ENCODE measurements at places on chromosomes 5 and 9.

GRCh38 chr9:20048985-20049384 is 260.1 kb upstream of the SLC24A2 start:
- no peak for DNase-seq

- DNase-seq, result peak; percentile 69
These were observed 71.4 kb downstream of the SERINC5 start for GRCh38 chr5:80184235-80185023.

DNA sequence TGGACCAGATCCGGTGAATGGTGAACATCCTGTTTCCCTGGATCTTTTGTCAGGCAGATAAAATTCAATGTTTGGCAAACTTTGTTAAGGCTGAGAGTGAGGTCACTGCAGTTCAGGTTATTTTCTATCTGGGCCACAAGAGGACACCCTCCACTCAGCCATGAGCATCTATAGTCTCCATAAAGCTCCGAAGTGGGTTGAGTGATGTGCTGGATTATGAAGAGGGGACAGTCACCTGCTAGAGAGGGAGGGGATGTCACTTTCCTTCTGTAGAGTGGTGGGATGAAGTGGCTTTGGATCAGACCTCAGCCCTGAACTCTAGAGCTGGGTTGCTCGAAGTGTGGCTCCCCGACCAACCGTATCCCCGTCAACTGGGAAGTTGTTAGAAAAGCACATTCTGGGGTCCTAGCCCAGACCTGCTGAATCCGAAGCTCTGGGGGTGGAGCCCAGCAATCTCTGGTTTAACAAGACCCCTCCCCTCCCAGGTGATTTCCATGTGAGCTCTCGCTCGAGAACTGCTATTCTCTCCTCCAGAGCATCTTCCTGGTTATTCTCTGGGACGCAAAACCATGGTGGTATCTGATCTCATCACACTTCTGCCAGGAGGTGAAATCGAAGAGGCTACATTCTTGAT is 31.8 kb upstream of the FGF1 start:
- peak; percentile 54 for DNase-seq

DNA sequence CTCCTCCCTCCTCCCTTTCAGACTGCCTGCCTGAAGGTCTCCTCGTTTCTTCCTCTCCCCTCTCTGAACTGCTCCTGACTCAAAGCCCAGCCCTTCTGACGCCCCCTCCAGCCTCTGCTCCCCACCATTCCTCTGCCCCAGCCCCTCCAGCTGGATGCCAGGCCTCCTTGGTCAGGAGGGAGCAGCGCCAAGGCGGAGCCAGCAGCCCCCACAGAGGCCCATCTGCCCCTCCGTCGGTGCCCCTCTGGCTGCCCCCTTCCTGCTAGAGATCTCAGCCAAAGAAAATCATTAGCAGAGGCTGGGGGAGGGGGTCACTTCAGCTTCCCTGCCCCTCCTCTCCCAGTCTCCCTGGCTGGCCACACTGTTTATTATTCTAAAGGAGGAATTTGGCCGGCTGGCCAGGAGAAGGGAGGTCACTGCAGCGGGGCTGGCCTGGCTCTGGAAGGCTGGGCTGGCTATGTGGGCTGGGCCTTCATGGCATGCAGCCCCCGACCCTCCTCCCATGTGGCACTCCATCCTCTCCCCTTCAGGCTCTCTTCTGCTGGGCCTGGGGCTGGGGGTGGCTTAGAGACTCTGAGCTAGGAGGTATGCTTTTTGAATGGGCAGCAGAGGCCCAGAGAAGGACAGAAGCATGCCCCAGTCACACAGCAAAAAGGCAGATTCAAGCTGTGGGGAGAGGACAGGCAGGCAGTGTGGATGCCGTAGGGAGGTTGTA is 16.9 kb downstream of the PDGFRB start:
- no peak for DNase-seq

- DNase-seq, result no peak
These were observed 56.2 kb upstream of the ZSWIM6 start for GRCh38 chr5:61275841-61276240.

GRCh38 chr5:136275601-136276000 is 82.6 kb upstream of the SMIM32 start:
- no peak for DNase-seq

- no peak for DNase-seq
These were observed 93.3 kb downstream of the CACNA1B start for GRCh38 chr9:137970686-137971476.

GRCh38 chr5:105573575-105573974 is 2011.0 kb upstream of the NUDT12 start:
- no peak for DNase-seq

- DNase-seq, result no peak
These were observed 14.2 kb upstream of the CXXC5 start for GRCh38 chr5:139634028-139634325.

GRCh38 chr5:176547802-176548201 is 1.3 kb upstream of the CDHR2 start:
- DNase-seq, result no peak

GRCh38 chr5:168830833-168831232 is 251.7 kb upstream of the PANK3 start:
- no peak for DNase-seq

DNA sequence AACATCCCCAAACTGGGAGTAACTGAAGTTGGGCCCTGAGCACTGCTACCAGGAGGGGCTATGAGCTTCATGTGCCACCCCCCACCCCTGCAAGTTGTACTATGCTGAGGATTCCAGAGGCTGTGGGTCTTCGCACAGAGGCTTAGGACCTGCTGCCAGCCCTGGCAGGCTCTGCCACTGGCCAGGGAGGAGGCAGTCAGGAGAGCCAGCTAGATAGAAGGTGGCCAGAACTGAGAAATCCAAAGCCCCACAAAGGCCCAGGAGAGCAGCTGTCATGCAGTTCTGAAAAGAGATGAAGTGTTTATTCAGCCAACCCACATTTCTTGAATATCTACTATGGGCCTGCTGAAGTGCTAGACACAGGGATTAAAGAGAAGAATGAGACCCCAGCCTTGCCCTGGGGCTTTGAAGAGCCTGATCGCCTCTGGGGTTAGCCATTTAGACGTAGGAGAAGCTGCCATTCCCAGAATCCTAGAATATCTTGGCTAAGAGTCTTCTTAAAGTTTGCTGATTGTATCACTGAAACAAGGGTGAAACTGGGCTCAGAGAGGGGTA is 1.4 kb downstream of the ALAD start:
- no peak for DNase-seq

DNA sequence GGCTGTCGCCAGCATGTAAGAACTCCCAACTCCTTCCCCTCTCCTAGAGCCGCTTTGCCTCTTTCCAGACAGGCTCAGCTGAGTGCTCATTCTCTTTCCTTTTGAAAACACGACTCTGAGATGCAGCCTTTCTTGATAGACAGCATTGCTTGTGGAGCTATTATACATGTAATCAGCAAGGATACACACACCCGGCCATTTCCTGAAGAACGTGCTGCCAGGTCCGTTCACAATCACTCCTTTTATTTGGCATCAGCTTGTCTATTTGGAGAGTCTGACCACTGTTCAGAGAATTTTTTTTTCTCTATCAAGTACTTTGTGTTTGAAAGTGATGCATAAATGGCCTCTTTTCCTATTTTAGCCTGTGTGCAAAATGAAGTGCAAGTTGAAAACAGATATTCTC is 328.7 kb downstream of the MARCHF11 start:
- no peak for DNase-seq

DNA sequence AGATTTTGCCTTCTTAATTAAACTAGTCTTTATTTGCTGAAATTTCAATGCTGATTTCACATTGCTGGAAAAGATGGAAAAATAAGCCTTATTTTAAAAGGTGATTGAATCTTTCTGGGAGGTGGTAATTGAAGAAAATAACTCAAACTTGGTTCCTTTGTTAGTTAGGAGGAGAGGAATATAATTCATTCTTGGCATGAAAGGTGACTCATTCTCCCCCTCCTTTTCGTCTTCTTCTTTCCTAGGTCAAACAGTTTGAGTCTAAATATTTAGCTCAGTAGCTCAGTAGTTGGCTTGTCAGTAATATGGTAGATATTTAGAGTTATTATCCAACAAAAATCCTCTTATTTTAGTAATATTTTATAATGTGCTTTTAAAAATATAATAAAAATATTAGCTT is 353.9 kb upstream of the MEF2C start:
- no peak for DNase-seq

DNA sequence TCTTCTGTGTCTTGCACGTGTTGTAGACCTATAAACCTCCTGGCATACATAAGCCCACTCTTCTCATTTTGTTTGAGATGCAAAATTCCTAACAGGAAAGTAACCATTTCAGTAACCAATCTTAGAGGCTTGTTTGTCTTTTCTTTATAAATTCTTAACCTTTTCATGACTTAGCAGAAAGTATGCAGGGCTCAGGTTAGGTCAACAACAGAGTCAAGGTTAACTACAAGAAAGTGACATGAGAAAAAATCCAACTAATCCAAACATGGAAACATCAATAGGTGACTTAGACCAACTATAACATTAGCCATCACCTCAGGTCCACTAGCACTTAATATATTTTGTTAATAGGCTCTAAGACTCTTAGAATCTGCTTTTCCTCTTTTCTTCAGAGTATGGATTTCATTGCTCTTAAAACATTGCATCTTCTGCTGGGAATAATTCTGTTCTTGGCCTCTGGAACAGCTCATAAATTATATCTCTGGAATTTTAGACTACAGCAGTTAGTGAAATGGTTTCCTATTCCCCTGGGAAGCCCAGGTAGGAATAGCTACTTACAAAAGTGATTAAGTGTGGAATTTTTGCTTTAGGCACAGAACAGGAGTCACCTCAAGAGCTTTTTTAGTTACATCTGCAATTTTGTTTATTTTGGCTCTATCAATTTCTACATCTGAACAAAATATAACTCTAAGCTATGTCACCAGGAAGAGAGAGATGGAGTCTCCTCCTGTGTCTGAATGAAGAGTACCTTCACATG is 155.3 kb upstream of the ANKRD55 start:
- no peak for DNase-seq

DNA sequence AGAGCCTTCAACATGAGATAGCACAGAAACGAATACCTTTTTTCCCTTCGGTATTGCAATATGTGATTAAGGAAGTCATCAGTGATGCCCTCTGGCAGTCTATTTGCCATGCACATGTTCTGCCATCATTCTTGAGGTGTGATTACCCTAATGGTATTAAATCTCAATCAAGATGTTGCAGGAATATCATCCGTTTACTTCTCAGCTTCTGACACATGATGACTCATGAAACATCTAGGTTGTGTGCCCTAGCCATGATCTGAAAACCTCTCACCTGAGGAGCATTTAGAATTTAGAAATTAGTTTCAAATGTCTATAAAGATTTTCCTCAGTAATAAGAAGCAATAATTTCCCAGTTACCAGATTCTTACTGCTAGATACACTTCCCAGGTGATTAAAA is 209.1 kb downstream of the ADGRV1 start:
- DNase-seq, result no peak

DNA sequence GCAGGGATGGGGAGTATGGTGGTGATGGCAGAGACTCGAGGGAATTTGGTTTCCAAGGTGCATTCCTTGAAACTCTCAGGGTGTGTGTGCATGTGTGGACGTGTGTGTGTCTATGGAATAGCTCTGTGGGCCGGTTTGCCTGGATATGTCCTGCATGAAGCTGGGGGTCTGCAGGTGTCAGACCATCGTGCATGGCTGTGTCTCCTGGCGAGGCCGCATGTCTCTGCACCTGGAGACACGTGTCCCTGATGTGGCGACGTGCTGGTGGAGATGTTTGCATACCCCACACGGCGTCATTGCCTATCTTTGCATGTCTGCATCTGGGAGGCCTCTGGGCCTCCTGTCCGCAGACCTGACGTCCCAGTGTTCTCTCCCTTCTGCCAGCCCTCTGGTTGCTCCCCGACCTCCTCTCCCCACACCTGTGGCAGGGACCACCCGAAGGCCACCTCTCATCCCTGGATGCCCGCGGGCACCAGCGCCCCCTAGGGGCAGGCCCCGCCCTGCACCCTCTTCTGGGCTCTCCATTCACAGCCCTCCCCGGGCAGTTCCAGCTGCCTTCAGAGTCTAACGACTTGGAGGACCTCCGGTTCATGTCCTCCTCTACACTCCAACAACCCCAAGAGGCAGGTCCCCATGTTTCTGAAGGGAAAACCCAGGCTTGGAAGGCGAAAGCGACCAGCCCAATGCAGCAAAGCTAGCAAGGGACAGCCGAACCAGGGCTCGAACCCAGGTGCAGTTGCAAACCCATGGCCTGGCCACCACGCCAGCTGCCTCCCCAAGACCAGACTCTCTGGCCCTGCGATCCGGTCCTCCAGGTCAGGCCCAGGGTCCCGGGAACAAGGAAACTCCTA is 88.6 kb downstream of the LMX1B start:
- DNase-seq, result no peak

DNA sequence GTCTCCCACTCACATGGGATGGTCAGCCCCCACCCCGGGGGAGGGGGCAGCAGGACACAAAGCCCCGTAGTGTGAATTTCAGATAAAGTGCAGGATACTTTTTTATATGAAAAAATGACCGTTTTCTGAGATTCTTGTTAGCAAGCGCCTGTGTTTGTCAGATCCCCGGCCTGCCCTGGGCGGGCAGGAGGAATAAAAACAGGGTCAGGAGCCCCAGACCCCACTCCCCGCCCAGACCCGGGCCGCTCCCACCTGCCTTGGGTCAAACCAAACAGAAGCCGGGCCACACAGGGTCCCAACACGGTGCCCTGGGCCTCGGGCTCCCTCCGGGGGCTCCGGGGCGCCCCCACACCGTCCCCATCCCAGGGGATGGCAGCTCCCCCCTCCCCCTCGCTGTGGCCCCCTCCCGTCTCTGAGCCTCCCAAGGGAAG is 13.5 kb upstream of the NRARP start:
- no peak for DNase-seq

- DNase-seq, result no peak
These were observed 57.4 kb upstream of the NOTCH1 start for GRCh38 chr9:136603216-136603615.

GRCh38 chr9:16625811-16626210 is 244.7 kb downstream of the BNC2 start:
- DNase-seq, result no peak

GRCh38 chr5:57716661-57717060 is 234.1 kb upstream of the ACTBL2 start:
- DNase-seq, result no peak

DNA sequence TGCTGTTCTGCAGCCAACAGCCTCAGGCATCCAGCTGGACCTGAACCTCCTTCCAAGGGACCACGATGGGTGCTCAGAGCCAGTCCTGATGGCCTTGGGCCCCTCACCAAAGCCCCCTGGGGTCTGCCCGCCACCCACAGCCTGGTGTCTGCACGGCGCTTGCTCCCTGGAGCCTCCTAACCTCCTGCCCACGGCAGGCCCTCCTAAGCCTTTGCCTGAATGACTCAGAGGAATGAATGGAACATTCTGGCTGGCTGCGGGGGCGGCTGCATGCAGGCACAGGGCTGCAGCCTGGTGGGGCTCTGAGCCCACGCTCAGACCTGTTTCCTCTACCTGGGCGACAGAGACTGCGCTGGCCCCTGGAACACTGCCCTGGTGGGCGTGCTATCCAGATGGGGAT is 6.9 kb downstream of the SOHLH1 start:
- no peak for DNase-seq

GRCh38 chr9:3963643-3964369 is 336.1 kb downstream of the GLIS3 start:
- DNase-seq, result no peak

Data from NCI-H2029 (cell line).